ENCODE measurements at places on chromosomes 2 and 18.
A peak's percentile ranks its signal among the peaks of the same experiment; 100 is the strongest.

- no peak for DNase-seq
These were observed 34.0 kb downstream of the SP100 start for GRCh38 chr2:230449901-230450467.

GRCh38 chr2:224171226-224171625 lies 132.1 kb upstream of the SERPINE2 start:
- DNase-seq = no peak

DNA sequence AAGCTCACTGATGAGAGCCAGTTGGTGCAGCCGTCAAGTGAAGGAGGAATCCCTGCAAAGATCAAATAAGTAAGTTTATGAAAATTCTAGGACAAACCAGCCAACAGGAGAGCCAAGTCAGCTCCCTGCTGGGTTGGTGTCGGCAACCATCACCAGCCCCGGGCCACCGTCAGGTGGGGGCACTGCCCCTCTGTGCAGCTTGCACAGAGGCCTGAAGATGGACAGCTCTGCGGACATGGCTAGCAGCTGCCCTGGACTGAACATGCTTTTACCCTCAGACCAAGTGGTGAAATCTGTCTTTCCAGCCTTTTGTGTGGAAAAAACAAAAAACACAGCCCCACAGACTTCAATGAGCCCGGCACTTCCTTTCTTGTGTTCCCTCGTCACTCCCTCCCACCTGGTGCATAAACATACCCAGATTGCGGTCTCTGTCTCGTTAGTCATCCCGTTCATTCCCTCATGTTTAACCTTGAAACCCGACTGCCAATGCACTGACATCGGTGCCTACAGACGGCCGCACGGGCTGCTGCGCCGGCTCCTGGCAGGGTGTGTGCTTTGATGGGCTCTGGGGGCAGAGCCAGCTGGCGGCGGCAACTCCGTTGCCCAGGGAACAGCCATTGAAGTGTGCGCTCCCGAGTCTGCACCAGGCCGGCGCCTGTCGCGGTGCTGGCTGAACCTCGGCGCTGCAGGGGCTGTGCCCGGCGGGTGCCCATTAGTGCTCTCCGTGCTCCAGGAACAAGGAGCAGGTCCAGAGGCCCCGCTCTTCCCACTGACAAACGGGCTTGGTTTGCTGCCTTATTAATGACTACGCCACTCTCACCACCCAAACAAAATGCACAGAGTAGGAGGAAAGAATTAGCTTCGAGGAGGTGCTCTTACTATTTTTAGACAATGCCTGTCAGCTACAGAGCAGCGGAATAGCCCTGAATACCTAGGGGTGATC lies 95.3 kb downstream of the EIPR1 start:
- peak; percentile 17 for DNase-seq

DNA sequence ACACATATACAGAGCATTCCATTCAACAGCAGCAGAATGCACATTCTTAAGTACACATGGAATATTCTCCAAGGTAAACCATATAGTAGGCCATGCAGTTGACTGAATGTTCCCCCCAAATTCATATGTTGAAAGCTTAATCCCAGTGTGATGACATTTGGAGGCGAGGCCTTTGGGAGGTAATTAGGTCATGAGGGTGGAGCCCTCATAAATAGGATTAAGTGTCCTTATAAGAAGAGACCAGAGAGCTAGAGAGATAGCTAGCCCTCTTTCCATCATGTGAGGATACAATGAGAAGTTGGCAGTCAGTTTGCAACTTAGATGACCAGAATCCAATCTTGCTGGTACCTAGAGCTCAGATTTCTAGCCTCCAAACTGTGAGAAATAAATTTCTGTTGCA lies 27.6 kb downstream of the TMEM185B start:
- no peak for DNase-seq

- DNase-seq = no peak
These were observed 158.0 kb downstream of the ALK start for GRCh38 chr2:29763371-29763770.
